ENCODE measurements at places on chromosomes 7 and 10.
A peak's percentile ranks its signal among the peaks of the same experiment; 100 is the strongest.

DNA sequence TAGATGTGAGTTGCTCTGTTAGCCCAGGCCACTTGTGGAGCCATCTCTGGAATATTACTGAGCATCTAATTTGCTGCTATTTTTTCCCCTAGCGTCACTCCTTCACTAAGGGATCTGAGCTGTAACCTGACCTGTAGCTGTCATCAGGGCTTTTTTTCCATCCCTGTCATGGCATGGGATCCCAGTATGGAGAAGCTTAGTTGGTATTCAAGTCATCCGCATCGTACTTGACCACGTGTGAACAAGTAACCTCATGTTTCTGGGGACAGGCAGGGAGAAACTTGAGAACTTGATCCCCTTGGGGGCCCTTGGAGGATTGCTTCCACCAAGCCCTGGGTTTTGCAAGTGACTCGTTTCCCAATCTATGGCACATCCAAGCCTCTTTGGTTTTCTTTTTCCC, 474.4 kb upstream of the GALNT17 start:
- no peak for DNase-seq

DNA sequence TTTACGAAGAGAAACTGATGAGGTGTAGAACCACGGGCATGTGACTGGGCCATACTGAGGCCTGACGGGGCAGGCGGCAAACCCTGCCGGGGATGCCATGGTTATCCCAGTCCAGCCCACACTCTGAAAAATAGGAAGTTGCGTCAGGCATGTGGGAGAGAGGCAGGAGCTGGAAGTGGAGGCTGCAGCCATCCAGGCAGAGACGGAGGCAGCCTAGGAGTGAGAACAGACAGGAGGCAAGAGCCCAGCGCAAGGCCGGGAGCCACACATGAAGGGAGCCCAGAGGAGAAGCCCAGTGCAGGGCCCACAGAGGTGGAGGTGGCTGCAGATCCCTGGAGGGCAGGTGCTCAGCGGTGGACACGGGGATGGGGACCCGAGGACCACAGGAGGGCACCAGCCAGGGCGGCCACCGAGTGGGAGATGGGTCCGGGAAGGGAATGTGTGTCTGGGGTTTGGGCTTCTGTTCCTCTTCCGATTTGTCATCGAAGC, 175.2 kb upstream of the PPP2R2D start:
- no peak for DNase-seq

- no peak for DNase-seq
Measured at GRCh38 chr10:73591935-73592699, 975 bp upstream of the USP54 start.

GRCh38 chr10:102696736-102697135, 17.5 kb downstream of the ARL3 start:
- no peak for DNase-seq

- no peak for DNase-seq
Measured at GRCh38 chr7:131010717-131011431, 276.9 kb upstream of the KLF14 start.

GRCh38 chr10:78870458-78870857, 198.3 kb upstream of the ZMIZ1 start:
- no peak for DNase-seq

DNA sequence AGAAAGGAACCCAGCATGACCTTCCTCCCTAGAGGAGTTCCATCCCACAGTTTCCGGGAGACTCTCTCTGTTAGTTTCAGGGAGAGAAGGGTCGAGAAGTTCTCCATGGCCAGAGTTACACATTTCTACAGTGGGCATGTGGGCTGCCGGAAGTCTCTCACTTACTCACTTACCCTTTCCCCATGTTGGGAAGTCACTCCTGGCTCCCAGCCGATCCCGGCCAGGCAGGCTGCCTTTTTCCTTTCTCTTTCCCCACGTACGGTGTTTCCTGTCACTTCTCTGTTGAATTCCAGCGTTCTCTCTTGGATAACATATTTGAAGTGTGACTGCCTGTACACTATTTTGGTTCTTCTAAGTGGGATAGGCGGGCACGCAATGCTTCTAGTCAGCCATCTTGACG, 3.5 kb downstream of the TEX36 start:
- DNase-seq, result no peak

- DNase-seq, result no peak
Measured at GRCh38 chr10:48745662-48746245, 61.1 kb downstream of the WDFY4 start.

DNA sequence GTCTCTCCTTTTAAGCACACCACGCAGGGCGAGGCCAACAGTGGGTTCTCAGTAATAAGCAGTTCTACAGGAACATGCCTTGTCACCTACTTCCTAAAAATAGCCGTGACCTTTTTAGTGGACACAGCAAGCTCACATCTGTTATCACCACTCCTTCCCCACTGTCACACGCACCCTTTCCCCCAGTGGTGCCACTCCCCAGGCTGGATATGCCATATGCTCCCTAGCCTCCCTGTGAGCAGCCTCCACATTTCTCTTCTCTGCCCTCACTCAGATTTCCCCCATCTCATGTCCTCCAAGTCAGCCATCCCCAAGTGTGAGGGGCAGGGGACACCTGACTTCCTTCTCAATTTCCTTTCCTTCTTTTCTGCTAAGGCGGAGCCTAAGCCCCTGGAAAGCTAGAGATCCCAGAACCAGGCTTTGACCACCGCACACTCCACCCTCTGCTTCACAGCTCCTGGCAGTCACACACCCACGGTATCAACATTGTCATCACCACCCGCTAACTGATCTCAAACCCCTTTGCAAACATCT, 3.7 kb downstream of the ANXA11 start:
- no peak for DNase-seq

- DNase-seq, result no peak
Measured at GRCh38 chr7:23294549-23295400, 4.4 kb upstream of the MALSU1 start.

- DNase-seq, result no peak
Measured at GRCh38 chr7:156692849-156693248, 52.3 kb downstream of the RNF32 start.

DNA sequence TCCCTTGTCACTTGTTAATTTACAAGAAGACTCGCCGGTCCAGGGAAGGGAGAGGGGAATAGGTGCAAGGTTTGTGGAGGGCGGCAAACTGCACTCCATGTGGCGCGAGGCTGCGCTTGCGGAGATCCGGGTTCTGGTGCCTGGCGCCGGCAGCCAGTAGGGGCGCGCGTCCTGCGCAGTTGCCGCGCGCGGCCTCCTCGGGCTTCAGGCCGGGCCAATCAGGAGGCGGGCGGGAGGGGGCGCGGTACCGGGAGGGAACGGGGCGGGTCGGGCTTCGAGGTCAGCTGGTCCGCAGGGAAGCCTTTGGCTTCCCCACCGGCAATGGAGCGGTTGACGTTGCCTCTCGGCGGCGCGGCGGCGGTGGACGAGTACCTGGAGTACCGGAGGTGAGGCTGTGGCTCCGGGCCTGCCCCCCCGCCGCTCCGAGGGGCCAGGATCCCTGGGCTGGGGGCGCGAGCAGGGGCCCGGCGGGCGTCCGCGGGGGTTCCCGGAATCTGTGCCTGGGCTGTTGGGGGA, at the start of gene FAM221A:
FAM221A (plus strand) TSS at position 302 of the 516 bp plus-strand sequence; CDS start at position 322, 20 bp downstream.
- DNase-seq, result peak; percentile 86

DNA sequence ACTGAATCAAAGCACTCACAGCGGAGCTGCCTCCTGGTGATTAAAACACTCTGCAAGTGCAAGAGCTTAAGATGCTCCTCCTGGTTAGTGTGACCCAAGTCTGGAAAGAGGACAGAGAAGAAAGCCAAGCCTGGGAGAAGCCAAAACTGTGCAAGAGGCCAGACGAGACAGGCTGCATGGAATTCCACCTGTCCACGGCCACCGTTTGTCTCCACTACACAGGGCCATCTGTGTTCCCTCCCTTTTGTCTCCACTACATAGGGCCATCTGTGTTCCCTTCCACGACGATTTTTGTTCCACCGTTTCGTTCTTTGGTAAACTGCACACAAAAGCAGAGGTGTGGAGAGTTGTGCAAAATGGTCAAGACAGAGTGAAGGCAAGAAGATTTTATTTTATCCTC, 233.0 kb downstream of the DIP2C start:
- no peak for DNase-seq

DNA sequence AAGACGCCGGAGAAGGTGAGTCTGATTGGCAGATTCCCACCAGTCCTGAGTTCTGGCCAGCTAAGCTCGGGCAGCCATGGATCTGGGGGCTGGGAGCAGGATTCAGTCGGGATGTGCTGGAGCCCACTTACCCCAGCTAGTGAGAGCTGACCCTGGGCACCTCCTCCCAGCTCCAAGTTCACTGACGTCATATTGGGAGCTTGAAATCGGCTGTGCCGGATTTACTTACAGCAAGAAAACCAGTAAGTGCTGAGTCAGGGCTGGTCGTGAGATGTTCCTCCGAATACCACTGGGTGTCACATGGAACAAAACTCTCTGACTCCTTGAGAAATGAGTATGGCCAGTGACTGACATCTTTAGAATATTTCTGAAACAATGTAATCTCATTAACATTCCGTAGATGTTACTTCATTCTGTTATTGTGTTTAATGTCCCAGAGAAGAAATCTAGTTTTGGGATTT, 621.2 kb downstream of the SDK1 start:
- DNase-seq, result no peak

GRCh38 chr10:132971448-132972148, 29.2 kb upstream of the CFAP46 start:
- DNase-seq, result no peak

- peak; percentile 68 for DNase-seq
Measured at GRCh38 chr10:113854013-113854760, at the start of the genes DCLRE1A and NHLRC2. Gene DCLRE1A (minus strand): TSS chr10:113854082. CDS start chr10:113853182, 900 bp downstream. Gene NHLRC2 (plus strand): TSS chr10:113854661. CDS start chr10:113854873, 212 bp downstream.

GRCh38 chr10:103545771-103546281, 52.3 kb downstream of the NEURL1 start:
- no peak for DNase-seq

- DNase-seq, result no peak
Measured at GRCh38 chr10:73559590-73559989, 31.6 kb downstream of the USP54 start.

DNA sequence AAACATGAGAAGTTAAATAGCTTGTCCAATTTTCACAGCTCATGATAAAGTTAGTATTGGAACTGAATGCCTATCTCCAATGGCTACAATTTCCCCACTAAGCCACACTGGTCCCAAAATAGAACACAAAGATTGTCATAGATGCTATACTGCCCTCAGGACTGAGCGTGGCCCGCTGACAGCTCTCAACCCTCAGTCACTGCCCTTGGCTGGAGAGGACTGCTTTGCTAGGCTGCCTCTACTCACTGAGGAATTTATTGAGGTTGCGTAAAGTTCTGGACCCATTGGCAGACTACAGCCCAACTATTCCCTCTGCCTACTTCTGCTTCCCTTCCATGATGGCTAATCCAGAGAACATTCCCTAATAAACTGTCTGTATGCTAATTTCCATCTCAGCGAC, 165.5 kb upstream of the BET1 start:
- no peak for DNase-seq

Data from stimulated activated CD4-positive, alpha-beta T cell treated with anti-CD3 and anti-CD28 coated beads, Interleukin-4, amount 100 ng/mL, for 1 hour (primary cell).